Transverse colon (tissue), 4 donors: ENCODE measurements at places on chromosomes 3 and 15. TPM values are rescaled to one million over a fixed set of nuclear protein-coding genes. Genes with fewer than 3 reads are reported as not detected.

Gene ITIH3
- total RNA-seq = not detected

Gene TUSC7
- total RNA-seq = not detected

Gene SLC22A13
- 0.68 TPM for total RNA-seq

Gene RASGRP1
- 10.8 TPM for total RNA-seq

DNA sequence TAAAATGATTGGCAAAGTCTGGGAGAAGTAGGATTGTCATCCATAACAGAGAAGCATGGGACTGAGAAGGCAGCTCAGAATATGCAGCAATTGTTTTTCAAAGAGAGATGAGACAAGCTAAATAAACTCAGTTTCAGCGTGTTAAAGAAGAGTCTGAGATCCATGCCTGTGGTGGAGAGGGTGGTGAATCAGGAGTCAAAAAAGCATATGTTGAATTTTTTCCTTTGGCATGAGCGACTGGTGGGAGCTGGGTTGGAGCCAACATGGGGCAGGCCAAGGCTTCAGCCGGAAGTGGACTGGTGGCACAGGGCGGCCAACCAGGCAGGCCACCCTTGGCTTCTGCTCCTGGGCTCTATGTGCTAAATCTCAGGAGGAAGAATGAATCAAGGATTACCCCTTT lies 102.0 kb downstream of the SST start:
- H3K36me3 ChIP-seq = no peaks in the 10 kb centered on the region
- no peak overlapping the region for H3K27ac ChIP-seq
- no peaks in the 10 kb centered on the region for H3K27me3 ChIP-seq

GRCh38 chr3:168881804-168882203 lies 781.7 kb downstream of the MECOM start:
- no peaks in the 10 kb centered on the region for H3K27me3 ChIP-seq
- no peak overlapping the region for H3K4me3 ChIP-seq
- no peak for DNase-seq

DNA sequence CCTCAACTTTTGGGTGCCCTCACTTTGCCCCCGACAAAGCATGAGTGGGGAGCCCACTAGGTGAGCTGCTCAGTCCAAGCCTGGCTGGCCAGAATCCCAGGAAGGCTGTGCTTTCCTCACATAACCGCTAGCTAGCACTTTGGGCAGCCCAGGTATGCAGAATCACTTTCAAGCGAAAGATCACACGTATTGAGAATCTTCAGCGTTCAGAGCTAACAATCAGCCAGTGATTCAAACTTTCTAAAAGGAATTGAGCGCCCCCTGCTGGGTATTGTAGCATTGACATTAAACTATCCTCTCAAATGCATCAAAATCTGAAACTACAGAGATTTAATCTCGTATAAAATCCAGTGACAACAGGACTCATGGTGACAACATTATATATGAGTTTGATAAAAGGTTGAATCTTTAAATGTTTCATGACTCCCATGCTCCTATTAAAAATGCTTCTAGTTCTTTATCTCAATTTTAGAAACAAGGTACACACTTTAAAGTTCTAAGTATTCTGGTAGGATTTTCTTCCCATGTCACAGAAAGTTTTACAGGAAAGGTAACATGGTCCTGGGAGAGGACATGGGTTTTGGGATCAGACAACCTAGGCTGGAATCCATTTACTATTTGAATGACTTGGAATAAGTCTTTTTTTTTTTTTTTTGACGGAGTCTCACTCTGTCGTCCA lies 11.8 kb downstream of the ANAPC13 start:
- no peak overlapping the region for H3K4me3 ChIP-seq
- DNase-seq = peak; percentile 77
- H3K27me3 ChIP-seq = no peaks in the 10 kb centered on the region
- peaks cover 17% of the 10 kb centered on the region for H3K36me3 ChIP-seq
- H3K27ac ChIP-seq = no peak overlapping the region

GRCh38 chr15:56758770-56759449 lies 25.6 kb upstream of the ZNF280D start:
- DNase-seq = no peak
- H3K27me3 ChIP-seq = no peaks in the 10 kb centered on the region

- no peak overlapping the region for H3K4me3 ChIP-seq
- H3K4me1 ChIP-seq = peaks cover 37% of the 10 kb centered on the region
- H3K27me3 ChIP-seq = no peaks in the 10 kb centered on the region
- peak overlapping the region; percentile 87 for H3K27ac ChIP-seq
These were observed 58.8 kb downstream of the AMOTL2 start for GRCh38 chr3:134315286-134316106.

- peak; percentile 71 for DNase-seq
- no peak overlapping the region for H3K4me3 ChIP-seq
- no peaks in the 10 kb centered on the region for H3K27me3 ChIP-seq
- H3K27ac ChIP-seq = peak overlapping the region; percentile 24
- H3K4me1 ChIP-seq = peaks cover 22% of the 10 kb centered on the region
These were observed 25.9 kb upstream of the SPRED1 start for GRCh38 chr15:38226608-38227266.

DNA sequence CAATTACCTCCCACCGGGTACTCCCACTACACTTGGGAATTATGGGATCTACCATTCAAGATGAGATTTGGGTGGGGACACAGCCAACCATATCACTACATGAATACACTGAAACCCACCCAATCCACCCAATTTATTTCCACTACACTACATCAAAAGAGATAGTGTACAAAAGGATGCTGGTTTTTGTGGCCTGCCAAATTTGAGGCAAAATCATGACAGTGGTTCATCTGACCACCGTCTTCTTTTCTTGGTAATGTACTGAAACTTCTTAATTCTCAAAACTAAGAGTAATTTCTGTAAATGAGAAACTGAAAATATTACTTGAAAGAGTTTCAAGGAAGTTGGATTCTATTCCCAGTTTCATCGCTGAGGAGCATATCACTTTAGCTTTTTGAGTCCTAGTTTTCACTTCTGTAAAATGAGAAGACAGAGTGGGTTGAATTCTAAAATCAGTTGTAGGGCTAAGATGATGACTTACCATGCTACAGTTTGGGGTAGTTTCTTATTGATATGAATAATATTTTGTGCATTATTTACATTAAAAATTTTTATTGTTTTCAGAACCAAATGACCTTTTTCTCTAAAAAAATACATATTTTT lies 360.4 kb upstream of the CNTN6 start:
- H3K27me3 ChIP-seq = no peaks in the 10 kb centered on the region
- no peak overlapping the region for H3K27ac ChIP-seq
- H3K4me3 ChIP-seq = no peak overlapping the region

- DNase-seq = no peak
- no peaks in the 10 kb centered on the region for H3K27me3 ChIP-seq
- H3K4me1 ChIP-seq = peaks cover 45% of the 10 kb centered on the region
- no peaks in the 10 kb centered on the region for H3K36me3 ChIP-seq
- peak overlapping the region; percentile 25 for H3K4me3 ChIP-seq
These were observed 6.4 kb downstream of the HES1 start for GRCh38 chr3:194142156-194142910.

DNA sequence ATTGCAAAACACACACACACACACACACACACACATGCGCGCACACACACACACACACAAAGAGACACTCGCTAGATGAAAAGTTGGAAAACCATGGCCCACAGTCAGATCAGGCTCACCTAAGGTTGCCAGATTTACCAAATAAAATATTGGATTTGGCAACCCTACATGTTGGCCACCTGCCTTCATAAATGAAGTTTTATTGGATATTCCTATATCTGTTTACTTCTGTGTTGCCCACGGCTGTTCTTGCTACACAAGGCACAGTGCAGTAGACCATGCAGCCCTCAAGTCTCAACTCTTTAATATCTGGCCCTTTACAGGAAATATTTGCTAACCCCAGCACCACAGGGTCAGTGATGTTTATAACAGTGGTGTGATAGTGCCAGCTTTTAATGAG lies 445.0 kb upstream of the PROK2 start:
- no peaks in the 10 kb centered on the region for H3K36me3 ChIP-seq
- H3K4me3 ChIP-seq = no peak overlapping the region
- peaks cover 5% of the 10 kb centered on the region for H3K4me1 ChIP-seq
- no peak overlapping the region for H3K27ac ChIP-seq
- H3K27me3 ChIP-seq = no peaks in the 10 kb centered on the region
- no peak for DNase-seq

DNA sequence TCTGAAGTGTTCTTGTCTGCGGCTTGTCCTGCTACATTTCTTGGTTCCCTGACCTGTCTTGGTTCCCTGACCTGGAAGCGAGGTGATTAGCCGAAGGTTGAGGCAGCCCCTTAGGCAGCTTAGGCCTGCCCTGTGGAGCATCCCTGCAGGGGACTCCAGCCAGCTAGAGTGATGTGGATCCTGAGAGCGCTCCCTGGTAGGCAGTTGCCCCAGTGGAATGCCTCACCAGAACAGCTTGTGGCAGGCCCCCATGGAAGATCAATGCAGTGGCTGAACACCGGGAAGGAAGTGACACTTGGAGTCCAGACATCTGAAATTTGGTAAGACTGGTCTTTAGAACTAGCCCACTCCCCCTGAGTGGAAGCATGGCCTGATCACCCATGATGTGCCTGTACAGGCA lies 5.5 kb upstream of the ROBO1 start:
- no peak overlapping the region for H3K4me3 ChIP-seq
- DNase-seq = no peak
- H3K27me3 ChIP-seq = no peaks in the 10 kb centered on the region
- no peaks in the 10 kb centered on the region for H3K36me3 ChIP-seq
- H3K4me1 ChIP-seq = no peaks in the 10 kb centered on the region

GRCh38 chr3:47743855-47744254 lies 37.8 kb downstream of the SMARCC1 start:
- DNase-seq = no peak
- no peaks in the 10 kb centered on the region for H3K36me3 ChIP-seq
- H3K27me3 ChIP-seq = no peaks in the 10 kb centered on the region
- no peaks in the 10 kb centered on the region for H3K4me1 ChIP-seq
- no peak overlapping the region for H3K4me3 ChIP-seq
